Left kidney (tissue), 8 donors: ENCODE measurements at places on chromosomes 3 and 15. TPM values are rescaled to one million over a fixed set of nuclear protein-coding genes. Genes with fewer than 3 reads are reported as not detected.
A peak's percentile ranks its signal among the peaks of the same experiment; 100 is the strongest.

Gene ITPR1
- polyA plus RNA-seq, result 68.2 TPM

Gene OSTN
- 8.1 TPM for polyA plus RNA-seq

Gene TPRG1
- polyA plus RNA-seq, result 0.68 TPM

Gene JAGN1
- polyA plus RNA-seq, result 44.4 TPM

- DNase-seq, result no peak
Measured at GRCh38 chr3:157073810-157074209, 86.1 kb downstream of the CCNL1 start.

DNA sequence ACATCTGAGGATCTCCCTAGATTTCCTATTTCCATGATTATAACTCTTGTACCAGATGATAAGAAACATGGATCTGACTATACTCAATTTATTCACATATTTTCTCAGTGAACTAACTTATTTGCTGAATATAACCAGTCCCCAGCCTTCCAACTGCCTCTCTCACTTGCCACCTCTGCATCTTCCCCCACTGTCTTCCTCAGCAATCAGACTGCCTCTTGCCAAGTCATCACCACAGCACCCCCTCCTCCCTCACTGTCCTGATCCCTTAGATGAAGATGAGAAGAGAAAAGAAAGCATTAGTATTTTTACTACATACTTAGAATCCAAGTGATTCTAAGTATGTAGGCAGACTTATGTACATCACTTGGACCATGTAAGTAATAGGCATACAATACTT is 71.9 kb downstream of the GTPBP8 start:
- no peak for DNase-seq

- DNase-seq, result no peak
Measured at GRCh38 chr3:193114431-193115340, 126.3 kb upstream of the PLAAT1 start.

DNA sequence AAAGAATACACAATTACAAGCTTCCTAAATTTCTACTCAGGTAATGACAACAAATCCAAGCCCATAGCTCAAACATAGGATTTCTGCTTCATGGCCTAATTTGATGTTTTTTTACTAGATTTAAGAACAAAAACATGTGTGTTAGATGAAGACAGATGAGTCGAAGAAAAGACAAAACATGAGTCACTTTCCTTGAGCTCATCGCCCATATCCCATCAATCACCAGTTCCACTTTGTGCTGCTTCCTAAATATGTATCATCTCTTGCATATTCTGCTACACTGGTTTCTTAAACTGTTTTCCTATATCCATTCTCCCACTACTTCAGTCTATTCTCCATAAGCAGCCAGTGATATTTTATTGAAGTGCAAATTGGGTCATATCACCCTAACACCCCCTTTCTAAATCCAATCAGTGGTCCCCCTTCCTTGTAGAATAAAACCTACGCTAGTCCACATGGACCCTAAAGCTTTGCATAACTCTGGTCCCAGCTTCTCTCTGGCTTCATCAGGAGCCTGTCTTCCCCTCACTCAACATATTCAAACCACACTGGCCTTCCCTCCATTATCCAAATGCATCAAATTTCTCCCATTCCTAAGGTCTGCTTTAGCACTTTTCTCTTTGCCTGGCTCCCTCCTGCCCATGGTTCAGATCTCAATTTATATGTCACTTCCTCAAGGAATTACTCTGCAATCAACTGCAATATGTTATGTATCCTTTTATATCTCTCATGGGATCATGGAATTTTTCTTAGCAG is 1033.9 kb downstream of the FHIT start:
- DNase-seq, result no peak

DNA sequence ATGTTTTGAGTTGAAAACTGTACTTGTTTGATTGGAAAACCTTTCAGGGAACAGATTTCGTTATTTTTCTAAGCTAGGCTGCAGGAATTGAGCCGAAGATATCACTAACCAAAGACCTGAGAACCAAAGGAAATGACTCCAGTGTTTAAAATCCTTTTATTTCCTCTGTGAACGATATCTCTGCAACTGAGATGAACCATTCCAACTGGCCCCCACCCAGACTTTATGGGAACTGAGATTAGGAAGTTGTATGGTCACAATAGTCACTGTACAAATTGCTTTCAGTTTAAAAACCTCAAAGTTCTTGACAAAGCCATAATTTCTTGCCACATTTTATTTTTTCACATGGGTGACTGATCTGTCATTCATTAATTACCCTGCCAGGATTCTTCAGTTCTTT is 232.4 kb downstream of the RBMS3 start:
- DNase-seq, result no peak

DNA sequence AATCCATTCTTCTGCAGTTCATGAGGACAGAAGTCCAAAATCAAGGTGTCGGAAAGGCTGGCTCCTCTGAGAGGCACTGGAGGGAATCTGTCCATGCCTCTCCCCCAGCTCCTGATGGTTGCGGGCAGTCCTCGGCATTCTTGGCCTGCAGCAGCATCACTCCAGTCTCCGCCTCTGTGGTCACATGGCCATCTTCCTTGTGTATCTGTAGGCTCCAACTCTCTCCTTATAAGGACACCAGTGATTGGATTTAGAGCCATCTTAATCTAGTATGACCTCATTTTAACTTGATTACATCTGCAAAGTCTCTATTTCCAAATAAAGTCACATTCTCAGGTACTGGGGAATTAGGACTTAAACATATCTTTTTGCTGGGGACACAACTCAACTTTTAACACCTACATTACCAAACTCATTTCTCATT is 56.0 kb upstream of the FLNB start:
- peak; percentile 54 for DNase-seq

DNA sequence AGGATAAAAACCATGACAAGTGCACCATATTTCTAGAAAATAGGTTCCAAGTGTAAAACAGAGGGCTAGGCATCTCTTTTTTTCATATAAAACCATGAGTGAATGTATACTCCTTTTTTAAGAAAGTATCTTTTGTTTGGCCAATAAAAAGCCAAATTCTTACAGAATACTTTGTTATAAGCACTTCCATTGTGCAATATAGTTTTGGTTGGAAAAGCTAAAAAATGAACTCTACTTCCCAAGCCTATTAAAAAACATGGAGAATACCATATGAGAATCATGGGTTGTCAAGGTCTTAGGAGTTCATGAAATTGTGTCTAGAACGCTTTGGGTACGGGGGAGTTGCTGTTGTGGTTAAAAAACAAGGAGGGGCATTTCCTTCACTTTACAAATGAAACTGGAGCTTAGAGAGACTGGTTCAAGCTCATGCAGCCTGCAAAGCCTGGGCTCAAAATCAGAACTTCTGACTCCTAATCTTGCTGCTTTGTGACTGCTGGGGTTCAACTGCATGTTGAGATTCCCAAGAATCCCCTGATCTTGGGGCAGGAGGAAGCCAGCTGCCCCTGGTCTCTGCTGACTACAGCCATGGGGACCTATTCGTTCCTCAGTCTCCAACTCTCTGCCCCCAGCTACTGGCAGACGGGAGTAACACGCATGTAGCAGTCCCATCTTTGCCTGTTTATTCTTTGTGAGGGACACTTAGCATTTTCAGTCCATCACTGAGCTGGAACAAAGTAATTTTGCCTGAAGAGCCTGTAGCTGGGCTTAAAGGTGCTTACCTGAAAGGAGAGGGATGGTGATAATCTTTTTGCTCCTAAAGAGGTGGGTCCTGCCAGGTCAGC is 229.1 kb downstream of the CHST2 start:
- DNase-seq, result no peak

GRCh38 chr3:181956122-181956521 is 244.4 kb downstream of the SOX2 start:
- no peak for DNase-seq
